ENCODE measurements at places on chromosomes 12 and 14. TPM values are rescaled to one million over a fixed set of nuclear protein-coding genes. Genes with fewer than 3 reads are reported as not detected.

DNA sequence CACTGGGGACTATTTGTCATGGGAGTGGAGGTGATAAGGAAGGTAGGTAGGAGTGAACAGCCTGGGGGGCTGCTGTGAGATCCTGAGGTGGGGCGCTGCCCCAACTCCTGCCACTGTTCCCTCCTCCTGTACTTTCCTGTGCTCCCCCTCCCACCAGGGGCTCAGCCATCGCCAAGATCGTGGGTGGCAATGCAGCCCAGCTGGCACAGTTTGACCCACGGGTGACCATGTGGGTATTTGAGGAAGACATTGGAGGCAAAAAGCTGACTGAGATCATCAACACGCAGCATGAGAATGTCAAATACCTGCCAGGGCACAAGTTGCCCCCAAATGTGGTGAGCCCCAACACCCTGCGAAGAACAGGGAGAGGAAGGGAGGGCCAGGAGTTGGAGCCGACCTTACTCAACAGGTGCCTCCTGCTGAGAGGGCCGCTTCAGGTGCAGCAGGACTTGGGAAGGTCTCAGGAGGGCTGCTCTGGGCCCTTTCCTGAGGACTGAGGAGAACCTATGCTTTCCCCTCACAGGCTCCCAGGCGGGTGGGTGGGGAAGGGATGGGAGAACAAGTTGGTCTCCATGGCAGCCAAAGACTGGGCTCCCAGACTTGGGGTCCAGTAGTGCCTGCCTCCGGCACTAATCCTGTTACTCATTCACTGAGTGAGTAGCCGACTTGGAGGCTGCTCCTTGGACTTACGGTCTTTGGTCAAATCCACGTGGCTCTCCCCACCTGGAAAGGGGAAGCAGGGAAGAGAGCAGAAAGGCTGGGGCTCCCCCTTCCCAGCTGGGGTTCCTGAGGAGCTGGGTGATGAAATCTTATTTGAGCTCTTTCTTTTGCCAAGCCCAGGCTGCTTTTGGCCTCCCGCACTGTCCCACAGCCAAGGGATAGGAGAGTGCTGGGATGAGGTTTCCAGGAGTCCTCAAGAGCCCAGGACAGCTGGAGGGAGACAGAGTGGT lies 884 bp downstream of the GPD1 start:
- DNase-seq: no peak

- DNase-seq: no peak
Observed at GRCh38 chr12:50050410-50051098, 6.8 kb upstream of the ASIC1 start.

DNA sequence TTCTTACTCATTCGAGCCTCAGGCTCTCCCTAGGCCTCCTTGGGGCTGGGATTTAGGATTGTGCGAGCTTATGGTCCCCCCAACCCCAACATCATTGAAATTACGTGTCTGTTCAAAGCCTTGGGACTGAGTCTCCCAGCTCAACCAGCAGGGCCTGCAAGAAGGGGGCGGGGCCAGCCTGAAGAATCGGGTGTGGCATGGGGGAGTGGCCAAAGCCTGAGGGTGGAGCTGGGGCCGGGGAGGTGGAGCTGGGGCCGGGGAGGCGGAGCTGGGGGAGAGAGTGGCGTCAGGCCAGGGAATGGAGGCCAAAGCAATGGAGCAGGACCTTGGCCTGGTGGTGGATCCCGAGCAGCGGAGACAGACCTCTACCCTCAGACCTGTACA lies 24.3 kb upstream of the HSPB8 start:
- no peak for DNase-seq

GRCh38 chr14:57391517-57392195 lies 1.3 kb downstream of the NAA30 start:
- peak; percentile 7 for DNase-seq

GRCh38 chr14:59904184-59904583 lies 15.8 kb upstream of the LRRC9 start:
- no peak for DNase-seq

GRCh38 chr12:57236925-57237595 lies 7.5 kb downstream of the SHMT2 start:
- DNase-seq: peak; percentile 48

DNA sequence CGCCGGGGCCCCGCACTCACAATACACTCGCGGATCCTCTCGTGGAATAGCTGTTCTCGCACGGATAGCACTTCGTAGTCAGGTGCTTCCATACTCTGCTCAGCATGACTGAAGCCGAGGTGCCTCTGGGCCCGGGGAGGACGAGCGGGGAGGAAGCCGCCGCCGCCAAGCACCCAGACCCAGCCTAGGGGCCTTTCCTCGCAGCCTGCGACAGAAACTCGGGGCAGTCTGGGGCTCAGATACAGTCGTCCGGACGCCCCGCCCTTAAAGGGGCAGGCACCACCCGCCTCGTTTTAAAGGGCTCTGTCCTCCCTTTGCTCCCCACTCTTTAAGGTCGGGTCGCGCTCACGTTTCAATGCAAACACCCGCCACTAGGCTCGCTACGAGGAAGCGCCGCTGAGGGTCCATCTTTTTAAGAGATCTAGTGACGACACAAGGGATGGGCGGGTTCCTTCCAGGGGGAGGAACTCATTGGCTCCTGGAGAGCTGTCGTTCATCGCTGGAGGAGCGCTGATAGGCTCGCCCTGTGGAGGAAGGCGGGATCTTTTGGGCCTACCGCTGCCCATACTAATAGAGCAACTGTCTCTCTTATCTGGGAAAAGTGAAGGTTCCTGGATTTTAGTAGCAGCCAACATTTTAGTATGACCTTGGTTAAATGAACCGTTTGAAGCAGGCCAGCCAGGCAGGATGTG lies at the start of gene LMBR1L:
Gene LMBR1L (minus strand): TSS at position 384 of the 692 bp plus-strand sequence. CDS start 292 bp downstream, at position 92.
- peak; percentile 97 for DNase-seq

DNA sequence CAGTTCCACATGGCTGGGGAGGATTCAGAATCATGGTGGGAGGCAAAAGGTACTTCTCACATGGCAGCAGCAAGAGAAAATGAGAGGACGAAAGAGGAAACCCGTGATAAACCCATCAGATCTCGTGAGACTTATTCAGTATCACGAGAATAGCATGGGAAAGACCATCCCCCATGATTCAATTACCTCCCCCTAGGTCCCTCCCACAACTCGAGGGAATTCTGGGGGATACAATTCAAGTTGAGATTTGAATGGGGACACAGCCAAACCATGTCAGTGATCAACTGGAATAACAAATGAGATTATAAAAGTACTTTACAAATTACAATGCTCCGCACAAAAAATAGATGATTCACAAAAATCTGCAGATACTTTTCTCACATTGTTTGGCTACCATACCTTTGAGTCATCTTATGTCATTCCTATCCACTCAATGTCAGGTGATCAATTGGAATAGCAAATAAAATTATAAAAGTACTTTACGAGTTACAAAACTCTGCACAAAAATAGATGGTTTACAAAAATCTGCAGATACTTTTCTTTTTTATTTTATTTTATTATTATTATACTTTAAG lies 338.9 kb downstream of the C12orf50 start:
- DNase-seq: peak; percentile 4

GRCh38 chr14:68894123-68894522 lies 85.0 kb downstream of the ACTN1 start:
- peak; percentile 18 for DNase-seq

- no peak for DNase-seq
Observed at GRCh38 chr12:5881101-5881606, 63.9 kb downstream of the ANO2 start.

GRCh38 chr14:77309131-77309530 lies 11.6 kb downstream of the POMT2 start:
- DNase-seq: no peak

DNA sequence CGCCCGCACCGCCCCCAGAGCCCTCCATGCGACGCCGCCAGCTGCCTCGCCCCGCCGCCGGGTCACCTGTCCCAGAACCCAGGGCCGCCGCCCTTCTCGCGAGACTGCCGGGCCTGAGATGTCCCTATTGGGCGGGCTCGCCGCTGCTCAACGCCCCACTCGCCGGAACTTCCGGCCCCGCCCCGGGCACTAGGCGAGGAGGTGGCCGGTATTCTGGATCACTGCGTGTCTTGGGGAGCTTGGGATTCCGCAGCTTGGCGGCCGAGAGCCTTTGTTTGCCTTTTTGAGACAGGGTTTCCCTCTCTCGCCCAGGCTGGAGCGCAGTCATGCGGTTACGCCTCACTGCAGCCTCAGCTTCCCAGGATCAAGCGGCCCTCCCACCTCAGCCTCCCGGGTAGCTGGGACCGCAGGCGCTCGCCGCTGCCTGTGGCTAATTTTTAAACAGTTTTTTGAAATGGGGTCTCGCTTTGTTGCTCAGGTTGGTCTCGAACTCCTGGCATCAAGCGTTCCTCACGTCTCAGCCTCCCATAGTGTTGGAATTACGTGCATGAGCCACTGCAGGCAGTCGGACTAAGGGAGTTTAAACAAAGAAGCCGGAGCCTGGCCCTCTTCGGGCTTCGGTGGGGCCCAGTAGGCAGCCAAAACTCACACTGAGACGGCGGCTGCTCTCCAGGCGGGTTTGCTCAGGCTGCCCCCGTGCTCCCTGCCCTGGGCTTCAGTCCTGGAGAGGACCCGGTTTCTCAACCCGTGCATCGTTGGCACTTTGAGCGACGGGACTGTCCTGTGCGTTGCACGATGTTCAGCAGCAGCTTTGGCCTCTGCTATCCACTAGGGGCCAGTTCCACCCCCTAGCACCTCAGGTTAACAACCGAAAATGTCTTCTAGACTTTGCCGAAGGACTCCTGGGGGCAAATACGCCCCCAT lies at the start of gene SLC15A4:
Gene SLC15A4 (minus strand): TSS at position 43 of the 924 bp plus-strand sequence. CDS start 15 bp downstream, at position 28.
- DNase-seq: peak; percentile 89

- peak; percentile 79 for DNase-seq
Observed at GRCh38 chr12:69685810-69686209, 13.3 kb downstream of the BEST3 start.

SAMD15 gene
- 0.84 TPM for total RNA-seq

ARHGEF25 gene
- total RNA-seq: 11.5 TPM

NTF3 gene
- total RNA-seq: 8.6 TPM

MYO1H gene
- not detected for total RNA-seq
